ENCODE measurements at places on chromosomes 1 and 21.

DNA sequence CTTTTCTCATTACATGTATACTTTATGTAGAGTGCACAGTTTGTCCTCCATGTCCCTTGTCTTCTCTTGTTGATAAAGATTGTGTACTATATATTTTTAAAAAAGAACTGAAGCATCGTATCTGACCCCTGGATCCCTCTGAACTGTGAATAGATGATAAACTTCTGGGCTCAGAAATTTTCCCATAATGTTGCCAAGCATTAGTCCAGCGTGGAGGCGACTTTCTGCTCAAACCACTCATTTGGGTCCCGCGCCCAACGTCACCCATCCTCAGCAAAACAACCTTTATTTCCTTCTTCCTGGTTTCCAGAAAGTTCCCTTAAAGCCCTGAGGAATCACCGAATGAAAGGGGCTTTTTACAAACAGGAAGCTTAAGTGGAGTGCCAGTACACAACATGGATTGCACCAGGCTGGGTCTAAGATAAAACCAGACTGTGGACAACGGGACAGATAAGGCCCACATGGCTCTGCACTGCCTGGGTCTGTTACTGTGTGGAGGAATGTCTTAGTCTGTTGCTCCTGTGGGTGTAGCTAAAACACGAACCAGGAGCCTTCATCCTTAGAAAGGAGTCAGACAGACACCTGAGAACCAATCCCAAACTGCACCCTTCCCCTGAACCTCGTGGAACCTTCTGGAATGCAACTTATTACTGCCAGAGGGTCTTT lies 15.6 kb downstream of the EVA1C start:
- DNase-seq = no peak

GRCh38 chr21:44823179-44823660 lies 5.4 kb upstream of the SUMO3 start:
- no peak for DNase-seq

DNA sequence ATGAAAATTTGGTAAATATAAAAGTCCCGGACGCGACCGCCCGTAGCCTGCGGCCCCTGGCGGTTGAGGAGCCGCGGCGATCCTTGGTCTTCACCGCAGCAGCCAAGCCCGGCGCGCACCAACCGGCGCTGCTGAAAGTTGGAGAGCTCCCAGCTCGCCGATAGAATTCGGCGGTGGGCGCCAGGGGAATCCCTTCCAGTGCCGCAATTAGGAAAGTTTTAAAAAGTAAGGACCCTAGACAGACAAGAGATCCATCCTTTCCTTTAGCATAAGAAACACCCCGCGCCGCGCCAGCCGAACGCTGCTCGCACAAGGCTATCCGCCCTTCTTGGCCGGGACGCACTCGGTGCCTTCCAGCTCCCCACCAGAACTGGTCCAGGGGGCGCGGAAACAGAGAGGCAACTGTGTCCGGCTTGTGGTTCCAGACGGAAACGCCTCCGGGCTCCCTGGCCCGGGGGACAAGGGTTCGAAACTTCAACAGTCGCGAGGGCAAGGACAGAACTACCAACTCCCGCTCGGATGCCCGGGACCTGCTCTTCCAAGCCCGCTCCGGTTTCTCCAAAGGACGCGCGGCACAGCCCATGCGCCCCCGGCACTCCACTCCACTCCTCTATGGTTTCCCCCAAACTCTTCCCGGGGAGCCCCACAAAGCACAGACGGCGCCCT lies 1.7 kb downstream of the FAM78B start:
- DNase-seq = peak; percentile 24

DNA sequence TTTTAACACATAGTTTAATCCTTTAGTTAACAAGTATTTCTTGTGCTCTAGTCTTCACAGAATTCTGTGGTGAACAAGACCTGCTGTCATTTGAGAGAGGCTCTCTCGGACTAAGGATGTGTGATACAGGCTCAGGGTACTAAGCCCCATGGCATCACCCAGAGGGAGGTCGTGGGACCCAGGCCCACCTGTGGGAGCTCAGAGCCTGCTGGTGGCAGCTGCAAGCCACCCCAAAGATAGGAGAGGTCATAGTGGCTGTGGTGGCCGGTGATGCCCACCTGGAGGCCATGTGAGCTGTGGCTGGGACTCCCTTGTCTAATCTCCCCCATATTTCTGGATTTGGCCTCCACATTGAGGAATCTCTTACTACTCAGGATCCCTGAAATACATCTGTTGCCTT lies 22.0 kb downstream of the NENF start:
- no peak for DNase-seq

- no peak for DNase-seq
Measured at GRCh38 chr1:245694753-245695195, 540.0 kb downstream of the KIF26B start.

- DNase-seq = no peak
Measured at GRCh38 chr21:36698385-36698980, 432 bp upstream of the SIM2 start.

DNA sequence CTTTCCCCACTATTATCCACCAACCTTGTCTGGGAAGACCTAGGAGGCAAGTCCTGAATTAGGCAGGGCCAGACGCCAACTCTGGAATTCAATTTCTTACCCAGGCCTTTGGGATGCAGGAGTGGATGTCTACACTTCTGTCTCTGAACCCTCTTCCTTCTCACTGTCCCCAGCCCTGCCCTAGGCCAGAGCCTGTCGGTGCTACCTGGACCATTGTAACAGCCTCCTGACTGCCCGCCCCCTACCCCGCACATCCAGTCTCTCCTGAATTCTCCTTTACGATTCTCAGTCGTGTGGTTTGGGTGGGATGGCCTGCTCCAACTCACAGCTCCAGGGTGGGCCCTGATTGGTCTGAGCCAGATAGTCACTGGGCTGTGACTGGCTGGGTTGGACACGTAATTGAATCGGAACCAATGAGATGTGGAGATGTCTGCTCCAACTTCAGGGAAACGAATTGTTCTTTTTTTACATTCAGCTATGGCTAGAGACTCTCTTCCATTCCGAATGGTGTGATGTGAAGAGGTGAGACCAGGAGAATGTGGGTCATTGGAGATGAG lies 304.6 kb downstream of the PTPRU start:
- DNase-seq = no peak

DNA sequence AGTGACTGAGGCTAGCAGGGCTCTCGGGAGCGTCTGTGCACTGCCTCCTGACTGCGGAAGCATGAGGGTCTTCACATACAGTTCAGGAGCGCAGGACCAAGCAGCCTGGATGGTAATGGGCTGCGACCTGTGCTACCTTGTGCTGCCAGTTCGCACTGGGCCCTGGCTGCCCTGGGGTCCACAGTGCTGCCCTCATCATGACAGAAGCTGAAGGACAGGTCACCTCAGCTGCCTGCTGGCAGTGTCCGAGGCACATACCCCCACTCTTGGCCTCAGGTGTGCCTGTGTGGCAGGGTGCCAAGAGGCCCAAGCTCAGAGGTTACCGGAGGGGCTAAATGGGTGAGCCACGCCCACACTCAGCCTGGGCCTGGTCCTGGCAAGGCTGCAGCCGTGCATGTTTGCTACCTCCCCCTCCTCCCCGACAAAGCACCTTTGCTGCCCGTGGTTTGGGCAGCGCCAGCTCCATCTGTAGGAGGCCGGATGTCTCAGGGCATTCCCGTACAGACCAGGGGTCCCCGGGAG lies 4.4 kb downstream of the JMJD4 start:
- DNase-seq = no peak

- DNase-seq = no peak
Measured at GRCh38 chr1:30569384-30569783, 154.0 kb downstream of the MATN1 start.

DNA sequence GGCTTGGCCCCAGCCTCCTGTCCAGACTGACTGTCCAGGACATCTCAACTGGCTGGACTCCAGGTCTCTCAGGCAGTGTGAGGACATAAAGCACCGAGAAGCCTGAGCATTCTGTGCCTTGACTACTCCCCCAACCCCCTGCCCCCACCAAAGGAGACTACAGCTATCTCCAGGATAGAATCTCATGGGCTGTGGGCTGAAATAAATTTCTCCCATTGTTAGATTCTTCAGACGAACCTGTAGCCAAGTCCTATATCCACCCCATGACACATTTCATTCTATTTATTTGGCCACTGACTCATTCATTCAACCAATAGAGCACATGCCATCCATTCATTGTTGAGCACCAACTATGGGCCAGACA lies 11.4 kb downstream of the VWA5B1 start:
- no peak for DNase-seq

DNA sequence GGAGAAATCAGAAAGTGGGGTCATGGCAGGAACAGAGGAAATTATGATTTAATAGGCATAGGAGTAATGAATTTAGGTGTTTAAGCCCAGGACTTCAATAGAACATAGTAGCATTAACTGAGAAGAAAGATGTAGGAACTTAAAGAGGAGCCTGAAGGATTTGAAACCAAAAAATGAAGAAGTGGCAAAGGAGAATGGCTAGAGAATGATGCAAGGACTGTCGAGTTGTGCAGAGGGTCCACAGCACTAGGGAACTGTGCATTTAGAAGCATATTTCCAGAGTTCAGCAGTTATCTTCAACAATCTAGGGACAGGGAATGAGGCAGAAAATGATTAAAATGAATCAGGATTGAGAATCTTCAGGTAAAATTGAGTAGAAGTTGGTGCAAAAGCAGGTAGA lies 328.1 kb upstream of the LYPLAL1 start:
- DNase-seq = no peak

- no peak for DNase-seq
Measured at GRCh38 chr1:221468546-221468945, 273.3 kb downstream of the DUSP10 start.

- no peak for DNase-seq
Measured at GRCh38 chr1:17440827-17441168, 1.3 kb upstream of the RCC2 start.

GRCh38 chr1:25020851-25021590 lies 90.9 kb upstream of the RUNX3 start:
- DNase-seq = no peak

GRCh38 chr1:29513357-29513756 lies 277.0 kb downstream of the PTPRU start:
- DNase-seq = no peak

DNA sequence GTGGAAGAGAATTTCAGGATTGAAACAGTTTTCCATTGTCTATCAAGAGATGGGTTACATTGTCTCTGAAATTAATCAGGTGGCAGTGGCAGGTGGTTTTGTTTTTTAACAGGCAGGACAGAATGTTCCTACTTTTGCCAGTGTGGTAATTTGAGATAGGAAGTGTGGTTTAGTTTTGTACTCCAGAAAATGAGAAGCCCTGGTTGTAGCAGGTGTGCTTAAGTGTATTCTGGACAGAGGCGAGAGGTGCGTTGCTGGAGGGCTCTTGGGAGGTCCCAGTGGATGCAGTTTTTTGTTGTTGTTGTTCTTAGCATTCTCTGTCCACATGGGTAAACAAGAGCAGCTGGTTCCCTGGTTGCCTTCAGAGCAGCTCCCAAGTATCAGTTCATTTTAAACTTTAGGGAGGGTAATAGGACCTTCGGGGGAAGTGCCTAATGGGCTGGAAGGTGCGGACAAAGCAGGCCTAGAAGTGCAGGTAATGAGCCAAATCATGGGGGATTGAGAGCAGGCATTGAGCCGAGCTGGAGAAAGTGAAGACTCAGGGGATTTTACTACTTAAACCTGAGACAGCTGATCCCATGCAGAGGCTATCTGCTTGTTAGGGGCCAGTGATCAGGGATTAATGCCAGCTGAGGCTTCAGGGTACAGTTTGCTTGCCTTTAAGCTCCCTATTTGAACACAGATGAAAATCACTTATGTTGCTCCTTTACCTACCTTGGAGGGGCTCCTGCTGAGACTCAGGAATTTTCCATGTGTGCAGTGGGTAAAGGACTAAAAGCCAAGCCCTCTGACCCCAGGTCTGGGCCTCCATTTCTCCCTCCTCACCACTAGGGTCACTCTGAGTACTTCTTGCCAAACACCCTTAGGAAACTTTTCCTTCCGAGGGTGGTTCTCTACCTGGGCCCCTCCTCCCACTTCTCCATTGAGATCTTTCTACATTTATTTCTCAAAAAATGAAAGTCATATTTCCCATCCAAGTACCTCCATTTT lies 6.1 kb downstream of the PFKFB2 start:
- DNase-seq = no peak

GRCh38 chr1:221045842-221046831 lies 166.9 kb downstream of the HLX start:
- DNase-seq = no peak

DNA sequence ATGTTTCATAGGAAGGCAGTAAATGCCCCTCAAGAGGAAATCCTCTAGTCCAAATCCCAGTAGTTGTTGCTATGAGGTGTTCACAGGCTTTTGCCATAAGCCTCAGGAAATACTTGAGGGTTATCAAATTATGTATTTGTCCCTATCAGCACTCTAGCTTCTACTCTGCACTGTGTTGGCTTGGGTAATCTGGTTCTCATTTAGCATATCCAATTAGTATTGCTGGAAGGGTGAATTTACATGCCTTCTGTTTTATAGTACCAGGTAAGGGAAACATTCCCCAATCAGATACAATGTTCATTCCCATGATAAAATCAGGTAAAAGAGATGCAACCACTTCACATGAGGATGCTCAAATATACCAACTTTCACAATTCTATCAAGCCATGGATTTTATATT lies 211.2 kb downstream of the S1PR1 start:
- no peak for DNase-seq

DNA sequence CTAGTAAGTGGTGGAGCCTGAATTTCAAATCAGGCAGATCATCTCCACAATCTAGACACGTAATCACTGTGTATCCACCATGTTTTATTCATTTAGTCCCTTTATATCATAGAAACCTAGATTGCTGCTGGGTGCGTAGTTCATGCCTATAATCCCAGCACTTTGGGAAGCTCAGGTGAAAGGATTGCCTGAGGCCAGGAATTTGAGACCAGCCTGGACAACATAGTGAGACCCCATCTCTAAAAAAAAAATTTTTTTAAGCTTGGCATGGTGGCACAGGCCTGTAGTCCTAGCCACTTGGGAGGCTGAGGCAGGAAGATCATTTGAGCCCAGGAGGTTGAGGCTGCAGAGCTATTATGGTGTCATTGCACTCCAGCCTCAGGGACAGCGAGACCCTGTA lies 10.1 kb downstream of the MED18 start:
- no peak for DNase-seq

DNA sequence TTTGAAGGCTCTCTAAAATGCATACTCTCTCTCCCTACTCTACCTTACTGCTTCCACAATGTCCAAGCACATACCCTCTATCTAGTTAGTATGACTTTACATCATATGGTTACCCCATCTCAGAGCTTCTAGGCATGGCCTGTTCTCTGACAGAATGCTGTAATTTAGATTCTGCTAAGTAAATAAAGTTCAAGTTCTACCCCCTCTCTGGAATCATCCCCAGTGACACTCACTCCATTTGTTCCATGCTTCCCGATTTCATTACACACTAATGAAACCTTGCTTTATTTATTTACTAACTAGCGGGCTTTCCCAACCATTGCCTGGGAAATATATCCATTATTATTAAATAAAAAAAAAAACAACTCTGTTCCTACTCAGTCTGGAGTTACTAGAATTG lies 7.3 kb downstream of the CRYZL1 start:
- no peak for DNase-seq

GRCh38 chr1:214018386-214019268 lies 30.9 kb downstream of the PROX1 start:
- DNase-seq = peak; percentile 27

GRCh38 chr1:56017336-56017735 lies 562.0 kb downstream of the PLPP3 start:
- no peak for DNase-seq

GRCh38 chr1:170560681-170561285 lies 28.8 kb downstream of the GORAB start:
- no peak for DNase-seq

GRCh38 chr1:183379951-183380350 lies 38.2 kb downstream of the NMNAT2 start:
- DNase-seq = no peak
